Uterus (tissue), 4 donors: ENCODE measurements at places on chromosomes 2 and 18. TPM values are rescaled to one million over a fixed set of nuclear protein-coding genes. Genes with fewer than 3 reads are reported as not detected.

C2orf68 gene
- total RNA-seq, result 22.9 TPM

GRCh38 chr18:25180973-25181548, 170.9 kb downstream of the ZNF521 start:
- DNase-seq, result no peak

GRCh38 chr2:120937686-120938044, 202.0 kb downstream of the GLI2 start:
- peak; percentile 63 for DNase-seq

GRCh38 chr18:35182151-35182550, 58.7 kb upstream of the ZNF397 start:
- no peak for DNase-seq

RFTN2 gene
- total RNA-seq, result 13.1 TPM

GRCh38 chr2:227876300-227876801, 4.9 kb downstream of the DAW1 start:
- DNase-seq, result no peak

- DNase-seq, result no peak
Measured at GRCh38 chr2:127464470-127465257, 46.4 kb downstream of the PROC start.

DNA sequence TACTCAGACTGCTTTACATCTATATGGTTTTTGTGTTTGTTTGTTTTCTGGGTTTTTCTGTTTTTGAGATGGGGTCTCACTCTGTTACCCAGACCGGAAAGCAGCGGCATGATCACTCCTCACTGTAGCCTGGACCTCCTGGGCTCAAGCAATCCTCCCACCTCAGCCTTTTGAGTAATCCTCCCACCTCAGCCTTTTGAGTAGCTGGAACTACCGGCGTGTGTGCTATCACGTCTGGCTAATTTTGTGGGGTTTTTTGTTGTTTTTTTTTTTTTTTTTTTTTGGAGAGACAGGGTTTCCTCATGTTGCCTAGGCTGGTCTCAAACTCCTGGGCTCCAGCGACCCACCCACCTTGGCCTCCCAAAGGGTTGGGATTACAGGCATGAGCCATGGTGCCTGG, 9.1 kb downstream of the MAP3K2 start:
- DNase-seq, result no peak

GRCh38 chr2:226618875-226619605, 180.6 kb downstream of the IRS1 start:
- no peak for DNase-seq

DNA sequence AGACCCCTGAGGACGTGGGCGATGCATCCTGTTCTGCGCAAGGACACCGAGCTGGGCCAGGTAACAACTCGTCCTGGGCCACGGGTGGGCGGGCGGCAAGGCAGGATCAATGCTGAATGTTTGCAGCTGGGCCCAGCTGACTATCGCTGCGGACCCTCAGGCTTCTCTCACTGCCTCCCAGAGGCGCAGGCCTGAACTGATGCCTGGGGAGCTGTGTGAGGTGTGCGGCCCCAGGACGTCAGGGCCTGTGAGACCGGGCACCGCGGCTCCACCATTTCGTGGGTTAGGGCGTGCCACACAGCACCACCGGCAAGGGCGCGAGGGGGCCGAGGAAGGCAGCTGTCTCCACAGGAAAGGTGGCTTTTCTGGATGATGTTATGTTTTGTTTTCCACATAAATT, 307.4 kb downstream of the NDUFA10 start:
- no peak for DNase-seq

DNA sequence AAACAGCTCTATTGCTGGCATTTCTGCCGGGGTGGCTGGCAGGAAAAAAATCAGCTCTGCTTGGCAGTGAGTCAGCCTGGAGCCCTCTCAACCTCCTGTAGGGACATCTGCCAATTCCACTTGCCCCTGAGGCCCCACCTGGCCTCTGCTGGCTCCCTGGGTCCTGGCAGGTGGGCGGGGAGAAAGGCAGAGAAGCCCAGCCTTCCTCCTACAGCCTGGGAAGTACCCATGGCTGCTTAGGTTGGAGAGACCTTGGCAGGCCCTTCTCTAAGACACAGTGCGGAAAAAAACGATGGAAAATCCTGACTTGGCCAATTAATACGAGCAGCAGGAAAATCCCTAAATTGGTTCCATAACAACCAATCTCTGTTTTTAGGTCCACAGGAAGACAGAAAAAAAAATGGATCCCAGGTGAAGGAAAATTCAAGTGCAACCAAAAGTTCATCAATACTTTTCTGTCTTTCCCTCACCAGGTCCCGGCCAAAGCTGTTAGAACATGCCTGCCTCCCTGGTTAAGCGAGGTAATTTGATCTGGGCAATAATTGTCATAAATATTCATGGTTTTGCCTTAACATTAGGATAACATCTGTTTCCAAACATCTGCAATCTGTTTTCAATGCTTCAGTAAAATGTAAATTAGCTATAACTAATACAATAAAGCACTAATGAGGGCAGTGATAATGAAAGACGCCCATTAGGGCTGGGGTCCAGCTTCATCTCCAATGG, 245.9 kb downstream of the TFCP2L1 start:
- no peak for DNase-seq

DNA sequence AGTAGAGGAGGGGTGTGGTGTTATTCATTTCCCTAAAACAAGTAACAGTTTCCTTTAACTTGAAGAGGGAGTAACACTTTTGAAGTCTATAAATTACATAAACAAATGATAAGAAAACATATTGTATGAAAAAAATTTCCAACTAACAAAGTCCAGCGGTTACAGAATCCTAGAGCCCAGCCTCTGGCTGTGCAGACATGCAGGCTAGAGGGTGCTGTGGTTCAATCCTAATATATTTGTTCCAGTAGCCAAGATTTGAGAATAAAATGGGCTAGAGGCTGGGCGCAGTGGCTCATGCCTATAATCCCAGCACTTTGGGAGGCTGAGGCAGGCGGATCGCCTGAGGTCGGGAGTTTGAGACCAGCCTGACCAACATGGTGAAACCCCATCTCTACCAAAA, 56.9 kb downstream of the WDR75 start:
- DNase-seq, result no peak

CBLN2 gene
- not detected for total RNA-seq

DNA sequence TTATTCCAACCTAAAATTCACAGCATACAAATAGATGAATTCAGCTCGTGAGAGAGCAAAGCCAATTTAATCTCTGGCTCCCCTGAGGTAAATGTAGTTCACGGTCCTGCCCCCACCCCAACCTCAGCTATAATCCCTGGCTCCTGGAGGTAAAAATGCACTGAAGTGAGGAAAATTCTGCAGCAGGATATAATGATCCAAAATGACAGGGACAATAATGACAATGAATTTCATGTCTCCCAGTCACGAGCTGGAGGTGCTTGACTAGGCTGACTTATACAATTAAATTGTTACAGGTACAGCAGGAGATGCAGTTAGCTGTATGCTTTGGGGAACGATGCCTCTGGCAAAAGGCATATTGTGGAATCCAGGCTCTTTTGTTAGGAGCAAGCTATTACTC, 82.0 kb downstream of the GPD2 start:
- no peak for DNase-seq

GRCh38 chr2:199462956-199463692, 5.4 kb upstream of the SATB2 start:
- DNase-seq, result no peak

- DNase-seq, result no peak
Measured at GRCh38 chr2:173773076-173773475, 192.1 kb downstream of the SP3 start.

DNA sequence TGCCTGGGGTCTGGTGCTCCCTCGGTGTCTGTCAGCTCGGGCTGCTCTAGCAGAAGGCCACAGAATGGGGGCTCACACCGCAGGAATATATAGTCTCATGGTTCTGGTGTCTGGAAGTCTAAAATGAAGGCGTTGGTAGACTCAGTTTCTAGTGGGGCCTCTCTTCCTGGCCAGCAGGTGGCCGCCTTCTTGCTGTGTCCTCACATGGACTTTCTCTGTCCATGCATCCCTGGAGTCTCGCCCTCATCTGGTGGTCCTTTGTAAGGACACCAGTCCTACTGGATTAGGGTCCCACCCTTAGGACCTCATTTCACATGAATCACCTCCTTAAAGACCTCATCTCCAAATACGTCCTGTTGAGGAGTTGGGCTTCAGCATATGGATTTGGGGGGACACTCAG, 65.7 kb downstream of the RRM2 start:
- no peak for DNase-seq

SERPINB10 gene
- total RNA-seq, result not detected

CENPO gene
- total RNA-seq, result 1.0 TPM

LRATD1 gene
- 10.2 TPM for total RNA-seq

GALNT5 gene
- total RNA-seq, result not detected

LBX2 gene
- total RNA-seq, result not detected

DCDC2C gene
- total RNA-seq, result not detected

GRCh38 chr2:230174466-230174865, 45.3 kb downstream of the SP110 start:
- no peak for DNase-seq

- no peak for DNase-seq
Measured at GRCh38 chr18:9852266-9853081, 33.3 kb upstream of the TXNDC2 start.
